Stimulated activated CD4-positive, alpha-beta T cell treated with anti-CD3 and anti-CD28 coated beads, Interleukin-15, amount 100 ng/mL, for 1 hour (primary cell): ENCODE measurements at places on chromosomes 12 and 14.

DNA sequence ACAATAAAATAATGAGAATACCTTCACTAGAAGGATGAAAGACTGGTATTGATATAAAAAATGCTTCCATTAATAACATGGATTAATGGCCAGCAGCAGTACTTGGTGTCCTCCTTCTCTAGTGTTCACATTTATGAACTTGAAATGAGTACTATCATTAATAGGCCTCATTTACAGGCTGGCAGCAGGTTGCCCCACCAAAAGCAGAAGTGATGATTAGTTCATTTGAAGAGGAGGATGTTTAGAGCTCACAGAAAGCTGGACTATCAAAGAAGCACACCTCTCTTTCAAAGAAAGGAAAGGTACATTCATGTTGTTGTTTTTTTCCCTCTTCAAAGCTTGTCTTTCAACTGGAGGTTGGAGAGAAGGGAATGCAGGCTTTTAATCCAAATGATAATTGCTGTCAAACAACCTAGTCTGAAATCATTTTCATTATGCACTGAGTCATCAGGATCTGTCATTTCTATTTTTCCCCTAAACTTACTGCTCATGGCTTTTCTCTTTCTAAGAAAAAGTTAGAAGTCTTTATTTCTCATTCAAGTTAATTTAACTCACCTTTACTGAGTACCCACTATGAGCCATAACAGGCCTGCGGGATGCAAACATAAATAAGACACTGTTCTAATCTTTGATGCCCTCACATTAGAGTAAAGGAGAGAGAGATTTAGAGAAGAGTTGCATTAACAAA, 157.9 kb upstream of the GRIP1 start:
- no peak for DNase-seq

- DNase-seq: no peak
Observed at GRCh38 chr12:10341892-10342509, 34.3 kb downstream of the KLRD1 start.

DNA sequence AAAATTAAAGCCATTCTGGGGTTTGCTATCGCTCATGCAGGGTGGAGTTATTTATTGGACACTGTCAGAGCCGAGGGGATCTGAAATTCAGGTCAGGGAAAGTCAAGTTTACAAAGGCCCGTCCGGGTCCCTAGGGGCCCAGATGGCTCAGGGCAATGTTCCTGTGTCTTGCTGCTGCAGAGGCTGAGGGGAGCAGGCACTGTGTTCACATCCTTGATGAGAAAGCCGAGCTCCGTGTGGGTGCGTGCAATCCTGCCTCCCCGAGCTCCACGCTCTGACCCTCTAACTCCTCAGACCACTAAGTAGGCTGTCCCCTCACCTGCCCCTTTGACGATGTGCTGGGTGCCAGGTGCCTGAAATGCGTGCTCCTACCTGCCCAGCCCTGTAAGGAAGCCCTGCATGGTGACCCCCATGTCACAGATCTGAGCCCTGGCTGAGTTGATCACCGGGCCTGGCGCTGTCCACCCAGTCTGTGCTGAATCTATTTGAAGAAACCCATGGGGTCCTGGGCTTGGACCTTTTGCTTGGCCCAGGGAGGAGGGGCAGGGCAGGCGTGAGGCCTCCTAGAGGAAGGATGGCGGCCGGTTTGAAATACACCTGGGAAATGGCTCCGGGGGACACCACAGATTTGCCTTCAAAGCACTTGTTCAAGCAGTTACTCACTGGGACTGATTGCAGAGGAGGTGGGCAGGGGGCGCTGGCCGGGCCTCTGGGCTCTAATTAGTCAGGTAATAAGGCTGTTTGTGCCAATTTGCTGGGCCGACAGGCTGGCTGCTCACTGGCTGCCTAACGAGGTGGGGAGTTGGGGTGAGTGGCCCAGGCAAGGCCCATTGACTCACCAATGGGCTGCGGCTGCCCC, 204.3 kb downstream of the KIF26A start:
- no peak for DNase-seq

DNA sequence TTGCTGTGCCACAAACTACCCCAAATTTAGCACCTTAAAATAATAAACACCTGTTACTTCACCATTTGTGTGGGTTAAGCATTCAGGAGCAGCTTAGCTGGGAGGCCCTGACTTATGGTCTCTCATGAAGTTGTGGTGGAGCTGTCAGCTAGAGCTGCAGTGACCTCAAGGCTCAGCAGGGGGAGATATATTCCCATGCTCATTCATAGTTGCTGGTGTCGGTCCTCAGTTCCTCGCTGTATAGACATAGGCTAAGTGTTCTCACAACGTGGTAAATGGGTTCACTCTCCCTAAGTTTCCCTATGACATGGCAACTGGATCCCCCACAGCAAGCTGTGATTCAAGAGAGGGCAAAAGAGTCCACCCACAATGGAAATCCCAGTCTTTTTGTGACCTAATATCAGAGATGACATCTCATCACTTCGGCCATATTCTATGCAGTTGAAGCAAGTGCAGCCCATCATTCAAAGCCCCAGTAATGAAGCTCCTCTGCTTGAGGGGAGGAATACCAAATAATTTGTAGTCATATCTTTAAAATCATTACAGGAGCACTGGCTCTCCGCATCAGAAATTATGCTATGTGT, 41.1 kb downstream of the PRB3 start:
- DNase-seq: peak; percentile 1

GRCh38 chr12:106893451-106893850, 62.3 kb upstream of the TMEM263 start:
- no peak for DNase-seq

GRCh38 chr12:6030081-6030480, 85.0 kb upstream of the ANO2 start:
- DNase-seq: no peak

DNA sequence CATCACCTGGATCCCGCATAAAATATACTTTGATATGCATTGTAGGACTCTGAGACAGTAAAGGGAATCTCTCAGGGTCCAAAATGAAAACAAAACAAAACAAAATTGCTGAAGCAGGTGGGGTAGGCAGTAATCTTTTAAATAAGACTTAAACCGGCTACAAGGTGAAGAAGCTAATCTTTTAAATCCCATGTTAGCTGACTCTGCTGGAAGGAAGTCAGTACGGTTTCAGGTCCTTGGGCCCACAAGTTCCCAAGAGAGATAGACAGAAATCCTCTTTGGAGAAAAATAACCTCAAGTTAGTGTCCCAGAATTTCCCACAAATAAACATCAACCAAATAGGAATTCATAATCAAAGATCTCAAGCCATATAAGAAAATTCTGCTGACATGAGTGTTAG, 5.0 kb upstream of the EPS8 start:
- DNase-seq: no peak

GRCh38 chr14:55794655-55795595, 214.9 kb downstream of the KTN1 start:
- no peak for DNase-seq

DNA sequence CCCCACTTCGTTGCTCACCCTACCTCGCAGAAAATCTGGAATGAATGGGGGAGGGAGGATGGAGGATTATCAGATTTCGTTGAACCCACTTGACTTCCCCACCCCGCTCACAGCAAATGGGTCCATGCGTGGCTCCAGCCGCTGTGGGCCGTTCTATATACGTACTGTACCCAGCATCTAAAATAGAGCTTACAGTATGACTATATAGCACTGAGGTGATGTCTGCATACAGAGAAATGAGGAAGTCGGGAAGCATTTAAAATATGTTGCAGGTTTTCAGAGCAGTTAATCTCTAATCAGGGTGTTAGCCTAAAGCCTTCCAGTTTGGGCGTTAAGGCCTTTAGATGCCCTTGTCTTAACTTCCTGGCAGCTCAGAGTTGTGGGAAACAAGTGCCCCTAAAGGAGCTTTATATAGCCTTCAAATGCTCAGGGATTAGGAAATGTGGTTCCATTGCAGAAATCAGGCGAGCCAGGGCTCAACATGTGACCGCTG, 1.4 kb downstream of the BICDL1 start:
- DNase-seq: no peak

DNA sequence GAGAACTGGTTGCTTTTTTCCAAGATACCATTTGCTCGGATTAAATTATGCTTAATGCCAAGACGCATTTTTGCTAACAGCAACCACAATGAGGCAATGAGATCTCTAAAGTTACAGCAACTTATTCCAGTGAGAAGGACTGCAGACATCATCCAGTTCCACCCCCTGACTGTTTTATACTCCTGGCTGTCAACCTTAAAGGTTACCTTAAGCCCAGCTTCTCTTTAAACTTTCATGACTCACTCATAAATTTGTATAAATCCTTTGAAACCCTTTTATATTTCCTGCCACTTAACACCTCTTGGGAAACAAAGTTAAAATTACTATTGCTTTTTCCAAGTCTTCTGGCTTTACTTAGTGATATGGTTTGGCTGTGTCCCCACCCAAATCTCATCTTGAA, 80.2 kb downstream of the TMTC1 start:
- DNase-seq: no peak

DNA sequence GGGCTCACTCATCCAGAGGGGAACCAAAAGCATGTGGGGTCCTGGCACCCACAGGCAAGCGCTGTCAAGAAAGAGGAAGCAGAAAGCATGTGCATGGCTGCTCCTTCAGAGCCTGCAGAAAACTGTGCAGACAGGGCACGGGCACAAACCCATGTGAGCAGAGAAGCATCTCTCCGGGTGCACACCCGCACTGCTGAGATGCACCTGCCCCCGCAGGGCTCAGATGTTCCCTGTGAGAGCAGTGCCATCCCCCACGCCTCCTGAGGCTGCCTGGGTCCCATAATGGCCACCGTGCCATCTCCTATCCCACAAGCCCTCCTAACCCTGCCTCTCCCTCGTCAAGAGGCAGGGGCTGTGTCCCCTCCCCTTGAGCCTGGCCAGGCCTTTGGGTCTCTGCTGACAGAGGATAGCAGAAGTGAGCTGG, 32.3 kb upstream of the INF2 start:
- DNase-seq: no peak

DNA sequence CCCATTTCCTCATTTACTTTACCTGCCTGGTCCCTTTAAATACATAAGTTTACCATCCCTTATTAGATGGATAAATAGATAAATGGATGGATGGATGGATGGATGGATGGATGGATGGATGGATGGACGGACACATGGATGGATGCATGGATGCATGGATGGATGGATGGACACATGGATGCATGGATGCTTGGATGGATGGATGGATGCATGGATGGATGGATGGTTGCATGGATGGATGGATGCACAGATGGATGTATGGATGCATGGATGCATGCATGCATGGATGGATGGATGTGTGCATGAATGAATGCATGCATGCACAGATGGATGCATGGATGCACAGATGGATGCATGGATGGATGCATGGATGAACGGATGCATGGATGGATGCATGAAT, 93.6 kb downstream of the DPF3 start:
- DNase-seq: no peak

- peak; percentile 76 for DNase-seq
Observed at GRCh38 chr12:101407436-101408345, at the start of gene ARL1. Gene ARL1, minus strand, starts transcription at chr12:101407772. Its CDS starts 127 bp downstream, at chr12:101407645.

- DNase-seq: no peak
Observed at GRCh38 chr12:38324912-38325311, 8.3 kb downstream of the ALG10B start.

DNA sequence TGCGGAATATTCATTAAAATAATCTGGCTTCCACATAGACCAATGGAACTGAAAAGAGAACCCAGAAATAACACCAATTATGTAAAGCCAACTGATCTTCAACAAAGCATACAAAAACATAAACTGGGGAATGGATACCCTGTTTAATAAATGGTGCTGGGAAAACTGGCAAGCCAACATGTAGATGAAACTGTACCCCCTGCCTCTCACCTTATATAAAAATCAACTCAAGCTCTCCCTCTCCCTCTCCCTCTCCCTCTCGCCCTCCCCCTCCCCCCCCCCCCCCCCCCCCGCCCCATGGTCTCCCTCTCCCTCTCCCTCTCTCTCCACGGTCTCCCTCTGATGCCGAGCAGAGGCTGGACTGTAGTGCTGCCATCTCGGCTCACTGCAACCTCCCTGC, 13.1 kb upstream of the SPTSSA start:
- no peak for DNase-seq

DNA sequence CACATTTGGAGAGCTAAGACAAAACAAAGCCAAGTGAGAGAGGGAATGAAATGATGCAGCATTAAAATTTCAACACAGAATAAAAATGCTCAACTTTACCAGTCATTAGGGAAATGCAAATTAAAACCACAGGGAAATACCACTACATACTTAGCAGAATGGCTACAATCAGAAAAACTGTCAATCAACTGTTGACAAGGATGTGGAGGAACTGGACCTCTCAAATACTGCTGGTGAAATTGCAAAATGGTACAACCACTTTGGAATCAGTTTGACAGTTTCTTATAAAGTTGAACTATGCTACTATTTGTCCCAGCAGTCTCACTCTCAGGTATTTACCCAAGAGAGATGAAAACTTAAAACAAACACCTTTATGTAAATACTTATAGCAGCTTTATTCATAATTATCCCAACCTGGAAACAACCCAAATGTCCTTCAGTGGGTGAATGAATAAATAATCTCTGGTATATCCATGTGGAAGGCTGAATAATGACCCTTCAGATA, 43.8 kb upstream of the KTN1 start:
- DNase-seq: no peak

- DNase-seq: no peak
Observed at GRCh38 chr12:123336530-123336929, 28.1 kb downstream of the SBNO1 start.

DNA sequence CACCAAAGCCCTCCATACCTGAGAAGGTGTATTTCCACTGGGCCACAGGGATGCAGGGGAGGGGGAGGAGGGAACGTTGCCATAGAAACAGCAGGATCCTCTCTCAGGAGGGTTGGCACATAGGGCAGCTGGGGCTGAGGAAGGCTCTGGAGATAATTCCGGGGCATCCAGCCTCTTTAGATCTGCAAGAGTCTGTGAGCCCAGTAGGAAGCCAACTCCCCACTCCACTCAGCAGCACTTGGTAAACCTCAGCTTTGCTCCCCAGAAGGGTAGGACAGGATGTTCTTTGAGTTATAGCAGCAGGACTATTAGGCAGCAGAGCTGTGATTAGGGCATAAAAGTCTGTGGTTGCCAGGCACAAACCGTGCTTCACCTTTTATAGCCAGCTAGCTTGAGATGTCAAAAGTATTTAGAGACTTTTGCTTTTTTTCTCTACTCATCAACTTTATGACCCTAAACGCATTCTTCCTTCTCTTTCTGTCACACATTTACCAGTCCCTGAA, 7.8 kb upstream of the PLEKHG3 start:
- no peak for DNase-seq

GRCh38 chr14:103656031-103656755, 27.2 kb downstream of the KLC1 start:
- no peak for DNase-seq

- no peak for DNase-seq
Observed at GRCh38 chr12:120237360-120238171, 28.0 kb downstream of the PXN start.

DNA sequence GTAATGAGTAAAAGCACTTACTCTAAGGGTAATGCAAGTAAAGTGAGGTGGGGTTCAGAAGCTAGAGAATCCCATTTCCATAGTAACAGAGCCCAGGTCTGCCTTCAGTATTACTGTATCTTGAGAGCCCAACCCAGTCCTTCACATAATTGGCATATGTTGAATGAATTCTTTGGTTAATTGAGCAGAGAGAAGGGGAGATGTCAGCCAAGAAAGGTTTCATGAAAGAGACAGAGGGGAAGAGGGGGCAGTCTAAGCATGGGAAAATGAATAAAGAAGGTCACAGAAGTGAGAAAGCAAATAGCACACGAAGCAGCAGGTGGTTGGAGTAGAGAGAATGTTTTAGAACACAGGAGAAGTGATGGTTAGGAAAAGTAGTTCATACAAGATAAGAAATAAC, 371.1 kb downstream of the SEC23A start:
- DNase-seq: no peak
